ENCODE measurements at places on chromosomes 4 and X.
A peak's percentile ranks its signal among the peaks of the same experiment; 100 is the strongest.

- no peak for DNase-seq
Measured at GRCh38 chr4:158446106-158446505, 75.6 kb upstream of the RXFP1 start.

GRCh38 chr4:29900336-29900735 is 819.8 kb upstream of the PCDH7 start:
- no peak for DNase-seq

GRCh38 chrX:83535417-83536196 is 27.5 kb downstream of the POU3F4 start:
- DNase-seq: no peak

DNA sequence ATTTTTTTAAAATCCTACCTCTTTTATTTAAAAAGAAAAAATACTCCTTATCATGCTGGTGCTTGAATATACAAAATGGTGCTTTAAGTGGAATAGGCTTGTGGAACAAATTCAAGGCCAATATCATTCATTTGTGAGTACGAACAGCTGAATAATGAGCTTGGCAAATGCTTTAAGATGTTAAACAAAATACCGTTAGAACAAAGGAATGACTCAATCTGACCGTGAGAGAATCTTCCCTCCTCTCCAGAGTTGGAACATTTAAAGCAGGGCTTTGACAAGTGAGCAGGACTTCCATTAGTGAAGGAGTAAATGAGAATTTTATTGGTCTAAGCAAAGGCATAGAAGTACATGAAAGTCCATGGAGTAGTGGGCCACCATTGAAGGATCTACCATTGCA is 74.5 kb downstream of the DCLK2 start:
- no peak for DNase-seq

GRCh38 chrX:67044029-67044653 is 405.3 kb upstream of the EDA2R start:
- no peak for DNase-seq

DNA sequence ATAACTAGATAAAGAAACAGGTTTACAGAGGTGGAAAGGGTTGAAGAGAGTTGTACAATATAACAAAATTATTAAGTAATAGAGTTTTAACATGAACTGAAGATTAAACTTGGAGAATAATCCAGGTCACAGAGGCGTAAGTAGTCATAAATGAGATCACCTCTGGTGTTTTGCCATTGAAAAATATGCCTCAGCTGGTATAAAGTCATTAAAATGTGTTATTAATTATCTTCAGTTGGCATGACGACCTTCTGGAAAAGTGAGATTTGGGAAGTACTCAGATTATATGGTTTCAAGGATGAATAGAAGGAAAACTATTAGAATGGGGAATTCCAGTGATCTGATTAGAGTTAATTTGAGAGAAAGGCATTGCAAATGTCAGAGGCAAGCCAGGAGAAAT is 237.5 kb upstream of the ANXA10 start:
- no peak for DNase-seq

- DNase-seq: no peak
Measured at GRCh38 chrX:102126863-102127262, 1.4 kb downstream of the TCEAL2 start.

DNA sequence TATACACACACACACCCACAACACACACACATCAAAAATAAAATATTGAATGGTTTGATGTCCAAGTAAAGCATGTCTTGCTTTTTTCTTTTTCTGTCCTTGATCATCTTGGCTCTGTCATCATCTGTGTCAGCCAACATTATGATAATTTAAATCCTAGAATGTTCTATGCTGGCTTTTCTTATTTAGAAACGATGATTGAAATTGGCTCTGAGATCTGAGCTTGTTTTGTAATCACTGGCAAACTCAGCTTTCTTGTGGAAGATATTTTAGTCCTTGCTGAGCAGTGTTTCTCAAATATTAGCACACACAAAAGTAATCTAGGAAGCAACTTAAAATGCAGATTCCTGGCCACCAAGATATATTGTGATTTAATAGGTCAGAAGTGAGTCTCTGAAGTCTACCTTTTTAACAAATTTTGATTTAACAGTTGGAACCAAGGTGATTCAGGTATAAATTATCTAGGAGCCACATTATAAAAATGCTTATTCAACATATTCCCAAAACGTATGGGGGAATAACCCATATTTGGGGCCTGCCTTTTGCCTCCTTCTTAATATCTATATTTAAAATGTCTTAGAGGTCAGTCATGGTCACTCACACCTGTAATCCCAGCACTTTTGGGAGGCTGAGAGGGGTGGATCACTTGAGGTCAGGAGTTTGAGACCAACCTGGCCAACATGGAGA is 24.0 kb upstream of the DSPP start:
- no peak for DNase-seq

GRCh38 chrX:41688835-41689234 is at the start of gene GPR34:
TSS of gene GPR34 (plus strand) at chrX:41688973. CDS start at chrX:41695634, 6,661 bp downstream.
- DNase-seq: peak; percentile 49

DNA sequence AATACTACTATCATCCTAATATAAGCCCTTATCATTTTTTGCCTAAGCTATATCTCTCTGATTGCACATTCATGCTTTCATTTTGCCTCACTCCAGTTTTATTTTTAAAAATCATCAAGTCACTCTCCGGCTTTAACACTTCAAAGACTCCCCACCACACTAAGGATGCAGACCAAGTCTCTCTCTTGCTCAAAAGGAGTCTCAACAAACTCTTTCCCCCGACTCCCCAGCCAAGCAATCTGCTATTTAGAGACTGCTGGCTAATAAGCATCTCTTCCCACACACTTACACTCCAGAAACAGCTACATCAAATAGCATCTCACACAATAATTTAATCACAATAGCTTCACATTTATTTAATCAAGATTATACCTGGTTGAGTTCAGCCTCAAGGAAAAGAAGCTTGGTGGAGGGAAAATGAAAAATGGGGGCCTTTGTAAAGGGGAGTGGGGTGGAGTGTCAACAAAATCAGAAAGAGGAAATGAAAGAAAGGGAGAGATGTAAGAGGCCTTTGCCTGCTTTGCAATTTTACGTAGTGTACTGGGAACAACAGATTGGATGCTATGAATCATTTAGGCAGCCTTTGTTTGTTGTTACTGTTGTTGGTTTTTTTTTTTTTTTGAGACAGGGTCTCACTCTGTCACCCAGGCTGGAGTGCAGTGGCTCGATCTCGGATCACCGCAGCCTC is 104.1 kb upstream of the MCF2 start:
- peak; percentile 8 for DNase-seq

- no peak for DNase-seq
Measured at GRCh38 chrX:148991502-148991901, 491.1 kb downstream of the AFF2 start.

GRCh38 chr4:41258783-41259182 is 2.1 kb downstream of the UCHL1 start:
- DNase-seq: peak; percentile 58

DNA sequence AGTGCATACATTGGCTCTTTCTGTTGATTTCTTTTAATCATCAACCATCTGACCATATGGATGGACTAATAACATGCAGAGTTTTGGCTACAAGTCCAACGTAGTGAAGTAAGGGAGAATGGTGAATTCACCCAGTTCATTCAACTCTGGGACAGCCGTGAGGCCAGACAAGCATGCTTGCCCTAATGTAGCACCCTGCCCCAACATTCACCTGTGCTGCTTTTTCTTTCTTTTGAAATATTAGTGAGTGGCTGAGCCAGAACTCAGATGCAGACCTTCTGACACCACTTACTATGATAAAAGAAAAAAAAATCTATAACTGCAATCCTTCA is 17.5 kb downstream of the ARSJ start:
- no peak for DNase-seq

DNA sequence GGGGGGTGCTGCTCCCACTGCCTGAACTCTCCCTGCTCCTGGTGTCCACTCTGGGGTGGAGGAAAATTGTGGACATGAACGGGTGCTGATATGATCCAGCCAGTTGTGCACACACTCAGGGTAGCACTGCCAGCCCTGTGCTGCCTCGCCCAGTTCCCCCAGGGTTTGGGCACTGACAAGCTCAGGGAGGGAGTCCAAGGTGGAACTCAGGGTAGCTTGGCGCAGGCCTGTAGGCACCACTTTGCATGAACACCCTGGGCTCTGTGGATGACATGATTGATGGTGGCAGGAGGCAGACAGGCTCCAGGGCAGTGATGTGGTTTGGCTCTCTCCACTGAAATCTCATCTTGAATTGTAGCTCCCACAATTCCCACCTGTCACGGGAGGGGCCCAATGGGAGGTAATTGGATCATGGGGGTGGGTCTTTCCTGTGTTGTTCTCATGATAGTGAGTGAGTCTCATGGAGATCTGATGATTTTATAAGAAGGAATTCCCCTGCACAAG is 572.0 kb upstream of the PABPC4L start:
- DNase-seq: no peak

DNA sequence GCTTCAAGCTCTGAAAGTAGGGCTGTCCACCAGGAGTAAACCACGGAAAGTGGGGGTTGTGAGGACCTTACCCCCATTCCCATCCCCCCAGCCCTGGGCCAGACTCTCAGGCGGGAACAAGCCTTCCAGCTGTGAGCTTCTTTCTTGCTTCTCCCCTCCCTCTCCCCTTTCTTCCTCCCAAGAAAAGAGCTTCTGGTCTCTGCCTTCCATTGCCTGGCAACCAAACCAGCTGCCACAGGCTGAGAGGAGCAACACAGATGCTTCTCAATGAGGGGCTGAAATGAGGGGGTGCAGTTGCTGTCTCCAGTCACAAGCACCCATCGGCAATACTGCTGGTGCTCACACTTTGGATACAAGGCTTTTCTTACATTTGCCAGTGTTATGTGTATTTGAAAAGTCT is 72.5 kb downstream of the SLC16A2 start:
- no peak for DNase-seq

GRCh38 chr4:134888156-134888555 is 686.6 kb upstream of the PABPC4L start:
- no peak for DNase-seq

DNA sequence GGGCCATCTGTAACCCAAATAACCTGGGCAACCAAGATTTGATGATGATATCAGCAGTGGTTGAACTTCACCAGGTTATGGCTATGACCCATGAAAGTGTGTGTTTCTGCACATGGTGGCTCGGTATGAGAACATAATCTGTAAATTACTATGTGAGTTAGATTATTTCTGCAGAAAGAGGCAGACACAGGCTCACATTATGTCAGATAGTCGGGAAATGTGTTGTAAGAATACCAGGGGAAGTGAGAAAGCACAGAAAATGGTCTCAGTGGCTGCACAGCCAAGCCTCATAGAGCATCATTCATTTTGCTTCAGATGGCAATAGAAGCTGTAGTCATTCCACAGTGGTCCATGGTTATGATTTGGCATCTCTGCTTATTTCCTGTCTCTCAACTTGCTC is 63.0 kb upstream of the RBPJ start:
- peak; percentile 57 for DNase-seq

GRCh38 chr4:42396361-42396751 is 932 bp upstream of the SHISA3 start:
- no peak for DNase-seq

- peak; percentile 76 for DNase-seq
Measured at GRCh38 chr4:105059337-105059736, 87.3 kb upstream of the TET2 start.

GRCh38 chrX:2967998-2968909 is 38.1 kb upstream of the ARSH start:
- DNase-seq: peak; percentile 27

DNA sequence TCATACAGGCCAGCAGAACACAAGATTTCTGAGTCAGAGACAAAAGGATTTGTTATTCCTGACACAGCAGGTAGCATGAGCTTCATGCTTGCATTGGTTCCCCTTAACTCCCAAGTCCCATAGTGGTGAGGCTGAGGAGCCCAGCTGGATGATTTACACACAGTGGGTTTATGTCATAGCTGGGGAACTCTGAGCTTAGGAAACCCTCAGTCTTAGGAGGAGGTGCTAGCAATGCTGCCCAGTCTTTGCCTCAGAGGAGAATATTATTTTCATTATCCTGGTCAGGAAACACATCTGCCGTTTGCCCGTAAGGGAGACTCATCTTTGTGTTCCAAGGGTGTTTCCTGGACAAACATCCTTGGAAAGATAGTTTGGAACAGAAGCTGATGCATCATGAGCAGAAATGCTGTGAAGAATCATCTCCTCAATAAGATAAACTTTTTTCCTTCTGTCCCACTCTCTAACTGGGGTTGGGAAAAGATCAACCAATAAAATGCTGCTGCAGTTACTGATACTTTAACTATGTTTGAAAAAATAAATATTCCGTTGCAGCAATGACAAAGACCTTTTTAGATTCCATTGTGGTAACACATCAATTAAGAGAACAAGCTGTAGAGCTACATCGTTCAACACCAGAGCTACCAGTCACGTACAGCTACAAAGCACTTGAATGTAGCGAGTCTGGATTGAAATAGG is 146.8 kb downstream of the DCLK2 start:
- DNase-seq: peak; percentile 31

DNA sequence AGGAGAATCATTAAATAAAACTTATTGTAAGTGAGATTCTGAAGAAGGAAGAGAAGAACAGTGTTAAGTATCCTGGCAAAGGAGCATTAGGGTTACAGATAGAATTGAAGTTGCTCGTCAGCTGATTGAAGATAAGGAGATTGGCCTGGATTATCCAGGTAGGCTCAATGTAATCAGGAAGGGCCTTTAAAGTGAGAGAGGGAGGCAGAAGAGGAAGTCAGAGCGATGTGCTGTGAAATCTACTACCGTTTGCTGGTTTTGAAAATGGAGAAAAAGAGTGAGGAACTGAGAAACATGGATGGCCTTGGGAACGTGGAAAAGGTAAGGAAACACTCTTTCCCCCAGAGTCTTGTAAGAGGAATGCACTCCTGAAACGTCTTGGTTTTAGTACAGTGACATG is 245.7 kb downstream of the ANTXR2 start:
- no peak for DNase-seq

DNA sequence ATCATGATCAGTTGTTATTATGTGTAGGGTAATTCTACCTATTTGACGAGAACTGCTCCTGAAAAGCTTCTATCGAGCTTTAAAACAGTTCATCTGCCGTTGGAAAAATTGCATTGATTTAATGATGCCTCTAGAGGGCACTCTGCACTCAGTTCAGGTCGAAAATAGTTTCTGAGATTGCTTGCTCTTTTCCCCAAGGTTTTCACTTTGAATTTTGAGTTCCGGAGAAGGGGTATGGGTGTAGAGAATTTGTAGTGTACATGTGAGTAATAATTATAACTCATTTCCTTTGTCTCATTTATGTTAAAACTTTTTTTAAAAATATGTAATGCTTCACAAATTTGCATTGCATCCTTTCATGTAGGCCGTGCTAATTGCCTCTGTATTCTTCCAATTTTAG is 28.4 kb upstream of the TNIP3 start:
- DNase-seq: peak; percentile 63

GRCh38 chrX:138908577-138908976 is 197.1 kb upstream of the FGF13 start:
- no peak for DNase-seq

DNA sequence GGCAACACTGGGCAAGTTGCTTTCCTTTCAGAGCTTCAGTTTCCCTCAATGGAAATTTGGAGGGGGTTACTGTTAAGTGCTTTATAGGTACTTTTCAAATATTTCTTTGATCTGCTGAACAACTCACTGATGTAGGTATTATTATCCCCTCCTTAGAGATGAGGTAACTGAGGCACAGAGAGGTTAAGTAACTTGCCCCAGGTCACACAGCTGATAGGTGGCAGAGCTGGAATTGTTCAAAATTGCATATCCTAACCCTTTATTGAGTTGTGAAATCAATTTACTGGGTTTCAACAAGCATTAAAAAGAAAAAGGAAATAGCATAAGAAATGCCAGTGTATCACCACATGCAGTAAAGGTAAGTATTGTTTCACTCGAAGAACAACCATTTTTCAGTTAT is 6.6 kb downstream of the PPP1R3F start:
- no peak for DNase-seq

- DNase-seq: no peak
Measured at GRCh38 chrX:8987672-8988250, 46.2 kb downstream of the FAM9B start.

Data from suppressor macrophage (primary cell).